ENCODE measurements at places on chromosomes 12 and 14. TPM values are rescaled to one million over a fixed set of nuclear protein-coding genes. Genes with fewer than 3 reads are reported as not detected.

GRCh38 chr14:104084251-104085002 lies 1.1 kb upstream of the ASPG start:
- DNase-seq = no peak

DNA sequence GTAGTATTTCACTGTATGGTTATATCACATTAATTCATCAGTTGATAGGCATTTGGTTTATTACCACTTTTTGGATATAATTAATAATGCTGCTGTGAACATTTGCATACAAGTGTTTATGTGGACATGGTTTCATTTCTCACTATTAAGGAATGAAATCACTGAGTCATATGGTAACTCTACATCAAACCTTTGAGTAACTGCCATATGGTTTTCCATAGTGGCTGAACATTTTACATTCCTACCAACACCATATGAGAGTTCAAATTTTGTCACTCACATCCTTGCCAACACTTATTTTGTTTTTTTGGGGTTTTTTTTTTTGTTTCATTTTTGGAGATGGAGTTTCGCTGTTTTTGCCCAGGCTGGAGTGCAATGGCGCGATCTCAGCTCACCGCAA lies 30.2 kb upstream of the EAPP start:
- DNase-seq = no peak

Gene GNG2
- polyA plus RNA-seq = 19.1 TPM

DNA sequence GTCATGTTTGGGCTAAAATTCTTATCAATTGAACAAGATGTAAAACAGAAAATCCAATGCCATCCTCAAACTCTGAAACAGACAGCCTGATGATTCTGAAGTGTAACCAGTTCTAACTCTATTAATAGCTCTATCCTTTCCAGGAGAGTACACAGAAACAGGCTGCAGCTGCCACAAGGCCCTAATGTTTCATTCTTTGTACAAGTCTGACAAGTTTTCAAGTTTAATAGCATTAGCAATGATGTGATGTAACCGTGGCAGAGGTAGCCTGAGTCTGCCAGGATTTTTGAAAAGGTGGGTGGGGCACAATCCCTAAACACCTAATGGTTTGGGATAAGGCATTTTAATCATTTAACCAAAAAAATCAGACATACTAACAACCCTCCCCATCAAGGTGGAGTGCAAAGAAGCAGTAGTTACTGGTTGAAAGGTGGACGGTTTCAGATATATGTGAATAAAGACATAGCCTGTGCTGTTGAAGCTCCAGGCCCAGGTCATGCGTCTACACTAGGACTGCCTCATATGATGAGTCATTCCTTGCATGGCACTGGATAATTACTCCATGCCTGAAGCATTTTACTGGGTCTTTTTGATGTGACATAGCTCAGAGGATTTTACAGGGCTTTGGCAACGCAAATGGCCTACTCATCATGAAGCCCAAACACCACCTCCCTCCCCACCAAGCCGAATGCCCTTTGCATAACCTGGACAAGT lies 145.1 kb upstream of the GRIP1 start:
- no peak for DNase-seq

Gene COCH
- polyA plus RNA-seq = 9.9 TPM

DNA sequence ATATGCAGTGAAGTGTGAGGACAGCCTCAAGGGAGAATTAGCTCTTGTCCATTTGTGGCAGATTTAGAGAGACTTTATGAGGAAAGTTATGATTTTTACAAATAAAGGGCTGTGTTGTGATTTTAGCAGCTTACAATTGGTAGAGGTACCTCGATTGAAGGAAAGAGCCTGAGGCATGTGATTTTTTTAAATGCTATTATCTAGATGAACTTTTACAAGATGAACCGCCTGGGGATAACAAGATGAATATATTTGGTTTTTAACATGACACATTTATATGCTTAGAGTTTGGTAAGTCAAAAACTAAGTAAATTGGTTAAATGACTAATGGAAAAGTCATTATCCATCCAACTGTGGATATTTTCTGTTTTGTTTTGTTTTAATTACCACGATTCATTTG lies 52.6 kb downstream of the AEBP2 start:
- no peak for DNase-seq

Gene LAG3
- polyA plus RNA-seq = 0.72 TPM

Measured in SK-N-SH (cell line).